Gastrocnemius medialis (tissue), 4 donors: ENCODE measurements at places on chromosomes 4 and X. TPM values are rescaled to one million over a fixed set of nuclear protein-coding genes. Genes with fewer than 3 reads are reported as not detected.

DNA sequence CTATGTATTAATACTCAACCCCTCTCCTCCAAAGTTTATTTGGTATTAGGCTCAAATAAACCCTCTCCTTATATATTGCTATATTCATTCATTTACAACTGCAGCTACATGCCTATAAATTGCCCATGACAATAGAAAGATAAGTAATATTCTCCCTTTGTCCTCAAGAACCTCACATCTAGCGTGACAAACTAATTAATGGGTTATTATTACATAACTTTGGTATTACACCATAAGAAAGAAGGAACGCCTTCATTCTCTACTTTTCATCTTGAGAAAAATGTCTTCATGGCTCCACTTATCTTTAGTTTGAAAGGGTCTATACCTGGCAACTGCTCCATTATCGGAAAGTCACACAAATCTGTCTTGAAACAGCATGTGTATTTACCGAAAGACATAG, 157.7 kb upstream of the RASGEF1B start:
- no peak for DNase-seq

GRCh38 chr4:85763202-85763601, 288.3 kb downstream of the ARHGAP24 start:
- no peak for DNase-seq

NAA11 gene
- not detected for total RNA-seq

BTC gene
- total RNA-seq, result not detected

DNA sequence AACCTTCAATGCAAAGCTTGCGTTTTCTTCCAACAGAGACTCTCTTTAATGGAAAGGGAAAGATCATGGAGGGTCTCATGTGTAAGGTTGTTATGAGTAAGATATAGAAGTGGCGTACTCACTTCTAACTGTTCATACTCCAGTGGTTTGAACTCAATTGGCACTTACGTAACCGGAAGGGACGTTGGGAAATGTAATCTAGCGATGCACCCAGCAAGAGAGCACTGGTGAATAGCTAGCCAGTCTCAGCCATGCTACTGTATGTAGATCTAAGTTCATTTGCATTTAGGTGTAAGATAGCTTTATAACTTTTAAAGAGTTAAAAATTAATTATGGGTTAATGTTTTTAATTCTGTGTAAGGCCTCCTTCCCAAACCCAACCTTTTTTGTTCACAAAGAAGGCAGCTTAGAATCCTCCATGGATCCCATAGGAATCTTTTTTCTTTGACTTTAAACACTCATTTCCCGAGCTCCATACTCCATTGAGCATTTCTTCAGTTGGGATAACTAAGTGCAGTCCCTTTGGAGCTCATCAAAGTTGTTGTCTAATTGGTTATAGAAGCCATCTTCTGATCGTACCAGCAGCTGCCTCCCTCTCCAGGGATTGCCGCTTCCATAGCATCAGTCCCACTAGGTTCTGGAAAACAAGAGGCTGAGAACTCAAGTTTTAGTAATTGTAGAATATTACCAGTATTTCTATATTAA, 191.1 kb downstream of the RAPGEF2 start:
- DNase-seq, result no peak

PTTG2 gene
- not detected for total RNA-seq

PRRG3 gene
- not detected for total RNA-seq

- DNase-seq, result no peak
These were observed 212.3 kb upstream of the BCOR start for GRCh38 chrX:40310016-40310415.

- no peak for DNase-seq
These were observed 53.0 kb downstream of the PKD2 start for GRCh38 chr4:88060431-88060830.

GRCh38 chr4:7506119-7506518, 71.4 kb upstream of the PSAPL1 start:
- no peak for DNase-seq

GRCh38 chrX:68286076-68286475, 147.2 kb downstream of the OPHN1 start:
- no peak for DNase-seq

QRFPR gene
- not detected for total RNA-seq

DNA sequence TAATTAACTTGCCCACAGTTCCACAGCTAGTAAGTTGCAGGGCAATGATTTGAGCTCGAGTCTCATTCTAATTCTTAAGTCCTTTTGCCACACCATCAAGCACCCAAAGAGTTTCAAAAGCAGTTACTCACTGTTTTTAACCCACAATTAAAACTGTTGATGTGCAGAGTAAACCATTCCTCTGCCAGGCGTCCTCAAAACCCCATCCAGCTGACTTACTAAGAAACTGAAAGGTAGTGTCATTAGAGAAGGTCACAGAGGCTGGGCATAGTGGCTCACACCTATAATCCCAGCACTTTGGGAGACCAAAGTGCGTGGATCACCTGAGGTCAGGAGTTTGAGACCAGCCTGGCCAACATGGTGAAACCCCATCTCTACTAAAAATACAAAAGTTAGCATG, 121.7 kb downstream of the CHIC2 start:
- DNase-seq, result no peak

- no peak for DNase-seq
These were observed 3.4 kb upstream of the PCDH7 start for GRCh38 chr4:30716681-30717207.

SSX3 gene
- not detected for total RNA-seq

- no peak for DNase-seq
These were observed 1793.7 kb upstream of the TENM3 start for GRCh38 chr4:180449395-180449956.

DNA sequence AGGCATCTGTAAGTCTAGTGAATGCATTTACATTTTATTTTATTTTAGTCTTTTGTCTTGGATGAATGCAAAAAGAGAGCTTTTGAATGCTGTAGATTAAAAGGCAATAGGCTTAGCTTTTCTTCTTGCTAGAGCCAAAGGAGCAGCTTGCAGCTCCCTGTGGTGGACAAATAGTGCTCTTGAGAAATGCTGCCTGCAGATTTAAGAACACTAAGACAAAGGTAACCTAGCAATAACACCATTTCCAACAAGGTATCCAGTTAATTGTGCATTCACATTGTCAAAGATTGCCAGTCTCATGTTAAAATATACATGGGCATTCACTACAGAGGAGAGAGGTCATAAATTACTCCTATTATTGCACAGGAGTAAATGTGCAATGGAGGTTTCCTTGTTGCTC, 859.2 kb upstream of the PRKX start:
- no peak for DNase-seq

ASB5 gene
- total RNA-seq, result 122 TPM

- DNase-seq, result no peak
These were observed 136.7 kb downstream of the ADAMTS3 start for GRCh38 chr4:72432282-72432681.

DNA sequence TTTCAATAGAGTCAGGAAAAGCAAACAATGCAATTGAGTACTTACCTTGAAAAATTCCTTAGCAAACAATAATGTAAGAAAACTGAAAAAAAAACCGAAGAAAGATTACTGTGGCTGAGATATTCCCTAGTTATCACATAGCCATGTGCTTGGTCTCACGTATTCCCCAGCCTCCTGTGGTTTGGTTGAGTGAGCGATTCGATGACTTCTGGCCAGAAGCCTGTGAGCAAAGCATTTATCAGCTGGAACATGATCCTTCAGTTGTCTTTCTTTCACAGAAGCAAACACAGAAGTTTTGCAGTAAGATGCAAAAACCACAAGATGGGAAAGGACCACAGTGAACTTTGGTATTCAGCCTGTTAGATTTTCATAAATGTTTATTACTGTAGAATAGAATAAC, 1754.3 kb upstream of the AGA start:
- DNase-seq, result no peak

- no peak for DNase-seq
These were observed 87.2 kb upstream of the PITX2 start for GRCh38 chr4:110710070-110710469.

NCAPG gene
- total RNA-seq, result 0.25 TPM

DNA sequence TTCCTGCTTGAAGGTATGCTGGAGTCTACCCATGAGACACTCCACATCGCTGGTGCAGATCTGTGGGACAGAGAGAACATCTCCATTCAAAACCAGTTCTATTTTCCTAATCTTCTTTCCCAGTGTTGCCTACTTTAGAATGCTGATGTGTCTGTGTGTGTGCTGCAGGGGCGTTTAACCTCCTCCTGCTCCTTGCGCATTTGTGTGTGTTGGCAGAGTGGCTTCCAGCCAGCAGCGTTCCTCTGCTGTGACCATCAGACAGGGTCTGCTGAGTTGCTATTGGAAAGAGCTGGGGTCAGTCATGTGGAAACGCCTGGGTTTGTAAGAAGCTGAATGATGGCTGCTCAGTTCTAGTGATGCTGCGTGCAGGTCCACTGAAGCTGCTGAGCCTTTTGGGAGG, 223.6 kb downstream of the RBMX2 start:
- no peak for DNase-seq

- DNase-seq, result no peak
These were observed 86.0 kb upstream of the LIMCH1 start for GRCh38 chr4:41451961-41452360.

- no peak for DNase-seq
These were observed 243.7 kb upstream of the DIAPH2 start for GRCh38 chrX:96440941-96441340.

DNA sequence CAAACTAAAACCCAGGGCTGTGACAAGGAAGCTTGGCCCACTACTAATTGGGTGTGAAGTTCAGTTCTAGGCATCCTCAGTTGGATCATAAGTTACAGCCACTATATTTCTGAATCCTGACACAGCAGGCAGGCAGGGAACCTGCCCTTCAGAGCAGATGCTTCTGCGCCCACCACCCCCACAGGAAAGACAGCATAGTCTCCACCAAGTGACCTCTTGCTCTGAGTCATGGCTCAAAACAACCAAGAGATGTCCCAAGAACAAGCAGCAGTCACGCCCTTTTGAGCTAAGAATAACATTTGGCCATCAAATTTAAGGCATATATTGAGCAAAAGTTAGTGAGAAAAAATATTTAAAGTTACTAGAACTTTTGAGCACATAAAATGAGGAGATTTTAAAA, 170.7 kb upstream of the SMARCAD1 start:
- DNase-seq, result no peak

CSAG3 gene
- total RNA-seq, result not detected

MTMR8 gene
- 0.46 TPM for total RNA-seq

FGB gene
- 17.9 TPM for total RNA-seq

DNA sequence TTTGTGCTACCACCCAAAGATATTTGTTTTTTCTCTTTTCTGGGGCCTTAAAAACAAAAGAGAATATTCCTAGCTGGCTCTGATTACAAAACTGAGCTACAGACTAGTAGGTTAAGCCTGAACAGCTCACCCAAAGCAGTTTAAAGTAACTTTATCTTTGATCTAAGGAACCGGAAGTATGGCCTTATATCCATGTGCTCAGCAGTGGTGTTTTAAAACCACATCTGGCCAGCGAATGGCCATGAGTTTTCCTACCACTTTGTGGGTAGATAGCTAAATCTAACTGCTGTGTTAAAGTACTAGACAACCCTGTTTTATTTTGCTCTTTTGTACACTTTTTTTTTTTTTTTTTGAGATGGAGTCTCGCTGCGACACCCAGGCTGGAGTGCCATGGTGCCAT, 24.6 kb downstream of the ADGRG4 start:
- DNase-seq, result no peak

DNA sequence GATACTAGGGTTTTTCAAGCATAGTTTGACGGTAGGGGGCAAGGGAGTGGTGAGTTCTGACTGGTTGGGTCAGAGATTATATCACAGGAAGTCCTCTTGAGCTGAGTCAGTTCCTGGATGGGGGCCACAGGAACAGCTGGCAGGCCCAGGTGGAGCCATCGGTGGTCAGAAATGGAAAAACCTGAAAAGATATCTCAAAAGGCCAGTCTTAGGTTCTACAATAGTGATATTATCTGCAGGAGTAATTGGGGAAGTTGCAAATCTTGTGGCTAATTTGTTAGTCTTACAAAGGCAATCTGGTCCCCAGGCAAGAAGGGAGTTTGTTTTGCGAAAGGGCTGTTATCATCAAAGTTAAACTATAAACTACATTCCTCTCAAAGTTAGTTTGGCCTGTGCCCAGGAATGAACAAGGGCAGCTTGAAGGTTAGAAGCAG, 159.3 kb downstream of the PTCHD1 start:
- no peak for DNase-seq

- no peak for DNase-seq
These were observed 189.7 kb upstream of the ITM2A start for GRCh38 chrX:79556800-79557199.

- no peak for DNase-seq
These were observed 131.6 kb downstream of the HMX1 start for GRCh38 chr4:8739820-8740665.

DNA sequence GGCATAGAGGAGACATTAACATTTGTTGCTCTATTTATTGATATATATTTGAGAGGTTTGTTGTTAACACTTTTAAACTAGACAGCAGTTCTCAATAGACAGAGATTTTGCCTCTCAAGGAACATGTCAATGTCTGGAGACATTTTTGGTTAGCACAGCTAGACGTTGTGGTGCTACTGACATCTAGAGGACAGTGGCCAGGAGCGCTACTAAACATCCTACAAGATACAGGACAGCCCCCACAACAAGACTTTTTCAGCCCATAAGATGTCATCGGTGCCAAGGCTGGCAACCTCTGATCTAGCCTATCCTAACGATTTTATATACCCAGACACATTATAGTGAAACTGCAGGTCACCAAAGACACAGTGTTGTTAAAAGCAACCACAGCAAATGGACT, 18.4 kb upstream of the CTSO start:
- no peak for DNase-seq

USP46 gene
- 13.2 TPM for total RNA-seq

MAGEA12 gene
- not detected for total RNA-seq

GRCh38 chrX:41561045-41561444, 113.9 kb downstream of the NYX start:
- DNase-seq, result peak; percentile 3

DNAAF6 gene
- not detected for total RNA-seq

GRCh38 chrX:97609357-97609756, 725.6 kb downstream of the RPA4 start:
- DNase-seq, result no peak

DCX gene
- not detected for total RNA-seq

GRCh38 chr4:162229670-162230069, 65.9 kb upstream of the FSTL5 start:
- no peak for DNase-seq

DNA sequence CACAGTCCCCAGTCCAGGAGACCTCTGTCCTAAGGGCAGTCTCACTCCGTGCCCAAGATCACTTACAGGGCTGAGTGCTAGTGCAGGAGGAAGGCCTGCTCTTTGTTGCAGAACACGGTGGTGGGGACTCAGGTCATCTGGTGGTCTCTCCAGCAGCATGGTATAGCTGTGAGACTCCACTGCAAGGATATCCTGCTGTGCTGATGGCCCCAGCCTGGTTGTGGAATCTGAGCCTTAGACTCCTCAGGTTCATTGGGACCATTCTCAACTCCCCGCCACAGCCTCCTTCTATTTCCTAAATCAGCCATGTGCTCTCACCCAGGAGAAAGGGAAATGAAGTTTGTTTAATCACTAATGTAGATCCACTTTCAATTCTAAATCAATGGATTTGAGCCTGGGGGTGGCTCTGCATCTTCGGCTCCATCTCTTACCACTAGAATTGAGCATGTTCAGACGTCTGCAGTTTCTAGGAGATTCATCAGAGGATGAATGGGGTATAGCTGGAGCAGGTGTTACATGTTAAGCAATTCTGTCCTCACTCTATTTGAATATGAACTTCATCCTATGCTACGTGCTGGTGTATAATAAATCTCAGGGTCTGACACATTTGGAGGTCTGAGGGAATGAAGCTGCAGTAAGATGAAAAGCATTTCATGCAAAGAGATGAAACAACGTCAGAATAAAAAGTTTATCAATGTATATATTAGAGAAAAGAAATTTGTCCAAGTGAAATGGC, 189.2 kb downstream of the MGST2 start:
- no peak for DNase-seq
